Transverse colon (tissue), 4 donors: ENCODE measurements at places on chromosomes 5 and 9. TPM values are rescaled to one million over a fixed set of nuclear protein-coding genes. Genes with fewer than 3 reads are reported as not detected.

- no peak for DNase-seq
These were observed 76.0 kb downstream of the CEMIP2 start for GRCh38 chr9:71692337-71692736.

DNA sequence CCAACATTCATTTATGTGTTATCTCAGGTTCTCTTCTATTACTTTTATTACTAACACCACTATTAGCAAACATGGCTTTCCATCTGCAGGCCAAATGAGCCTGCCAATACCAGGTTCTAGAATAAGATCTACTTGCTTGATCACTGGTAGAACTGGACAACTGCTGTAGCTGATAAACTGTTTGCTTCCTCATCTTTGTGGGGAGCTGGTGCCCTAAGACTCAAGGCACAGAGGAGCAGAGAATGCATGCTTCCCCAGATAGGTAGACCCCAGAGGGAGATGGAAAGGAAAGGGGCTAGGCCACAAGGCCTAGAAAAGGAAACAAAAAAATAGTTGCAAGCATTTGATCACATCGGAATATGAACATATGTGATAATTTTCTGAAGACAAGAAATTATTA lies 30.7 kb upstream of the AUH start:
- DNase-seq, result no peak

DNA sequence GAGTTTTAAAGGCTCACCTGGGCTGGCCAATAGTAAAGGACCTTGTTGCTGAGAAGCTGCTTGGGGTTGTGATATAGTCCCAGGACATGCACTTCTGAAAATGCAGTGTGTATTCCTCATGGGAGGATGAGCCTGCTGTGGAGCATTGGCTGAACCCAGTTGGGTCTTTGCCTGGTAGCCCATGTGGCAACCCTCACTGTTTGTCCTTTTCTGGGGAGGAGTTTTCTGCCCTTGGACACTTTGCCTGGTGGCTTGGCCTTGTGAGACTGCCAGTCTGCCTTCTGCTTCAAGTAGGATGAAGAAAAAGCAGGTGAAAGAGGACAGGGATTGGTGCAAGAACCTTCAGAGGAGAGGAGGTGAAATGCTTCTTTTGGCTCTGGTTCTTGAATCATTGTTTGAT lies 4.0 kb downstream of the TENT4A start:
- no peak for DNase-seq

DNA sequence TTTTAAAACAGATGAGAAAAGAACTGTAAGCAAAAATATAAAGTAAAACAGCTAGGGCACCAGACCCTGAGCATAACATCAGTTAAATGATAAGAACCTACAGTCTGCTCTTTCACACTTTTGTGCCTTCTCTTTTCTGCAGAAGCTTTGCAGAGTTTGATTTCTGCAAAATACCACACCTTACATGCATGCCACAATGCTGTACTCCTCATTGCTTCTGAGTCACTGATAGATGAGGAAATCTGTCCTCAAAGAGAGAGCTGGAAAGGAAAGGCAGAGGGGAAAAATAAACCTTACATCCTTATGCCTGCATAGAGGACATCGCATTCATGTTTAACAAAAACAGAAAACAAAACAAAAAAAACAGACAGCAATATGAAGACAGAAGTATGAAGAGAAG lies 142.9 kb downstream of the ATPSCKMT start:
- no peak for DNase-seq

Gene IFNA2
- not detected for total RNA-seq
